ENCODE measurements at places on chromosomes 12 and 14.

DNA sequence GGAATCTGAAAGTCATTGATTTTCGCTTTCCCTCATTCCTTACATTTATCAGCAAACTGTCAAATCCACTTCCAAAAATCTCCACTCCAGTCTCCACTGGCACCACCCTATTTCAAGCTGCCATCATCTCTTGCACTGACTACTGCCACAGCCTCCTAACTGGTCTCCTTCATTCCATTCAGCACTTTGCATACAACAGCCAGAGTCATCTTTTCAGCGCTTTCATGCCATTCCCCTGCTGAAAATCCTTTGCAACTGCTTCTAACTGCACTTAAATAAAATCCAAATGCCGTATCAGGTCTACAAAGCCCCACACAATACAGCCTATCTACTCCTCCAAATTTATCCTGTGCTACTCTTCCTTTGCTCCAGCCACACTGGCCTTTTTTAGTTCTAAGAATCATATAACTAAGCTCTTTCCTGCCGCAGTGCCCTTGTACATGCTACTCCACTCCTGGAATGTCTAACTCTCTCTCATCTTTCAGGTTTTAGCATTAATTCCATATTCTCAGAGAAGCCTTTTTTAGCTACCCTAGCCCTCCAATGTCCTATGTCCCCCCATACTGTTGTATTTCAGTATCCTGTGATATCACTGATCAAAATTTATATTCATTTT is 21.6 kb downstream of the FERMT2 start:
- no peak for DNase-seq

- no peak for DNase-seq
Observed at GRCh38 chr12:69022674-69023073, 89.7 kb upstream of the CPM start.

- DNase-seq: no peak
Observed at GRCh38 chr14:99192830-99193229, 79.2 kb downstream of the BCL11B start.

- DNase-seq: no peak
Observed at GRCh38 chr12:60162988-60163720, 567.3 kb downstream of the SLC16A7 start.

DNA sequence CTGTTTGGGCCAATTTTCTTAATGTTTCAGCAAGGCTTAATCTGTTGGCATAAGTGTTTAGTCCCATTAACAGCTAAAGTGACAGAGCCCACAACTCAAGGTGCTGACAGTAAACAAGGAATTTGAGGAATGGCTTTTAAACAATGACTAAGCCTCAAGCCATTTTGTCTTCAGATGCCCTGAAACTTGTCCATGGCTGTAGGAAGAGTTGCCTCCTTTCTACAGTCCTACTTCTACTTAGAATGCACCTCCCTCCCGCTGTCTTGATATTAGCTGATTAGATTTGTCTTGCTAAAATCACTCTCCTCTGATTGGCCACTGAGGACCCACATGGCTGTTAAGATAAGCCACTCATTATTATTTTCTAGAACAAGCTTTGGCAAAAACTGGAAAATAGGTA is 188.4 kb upstream of the OTX2 start:
- no peak for DNase-seq

DNA sequence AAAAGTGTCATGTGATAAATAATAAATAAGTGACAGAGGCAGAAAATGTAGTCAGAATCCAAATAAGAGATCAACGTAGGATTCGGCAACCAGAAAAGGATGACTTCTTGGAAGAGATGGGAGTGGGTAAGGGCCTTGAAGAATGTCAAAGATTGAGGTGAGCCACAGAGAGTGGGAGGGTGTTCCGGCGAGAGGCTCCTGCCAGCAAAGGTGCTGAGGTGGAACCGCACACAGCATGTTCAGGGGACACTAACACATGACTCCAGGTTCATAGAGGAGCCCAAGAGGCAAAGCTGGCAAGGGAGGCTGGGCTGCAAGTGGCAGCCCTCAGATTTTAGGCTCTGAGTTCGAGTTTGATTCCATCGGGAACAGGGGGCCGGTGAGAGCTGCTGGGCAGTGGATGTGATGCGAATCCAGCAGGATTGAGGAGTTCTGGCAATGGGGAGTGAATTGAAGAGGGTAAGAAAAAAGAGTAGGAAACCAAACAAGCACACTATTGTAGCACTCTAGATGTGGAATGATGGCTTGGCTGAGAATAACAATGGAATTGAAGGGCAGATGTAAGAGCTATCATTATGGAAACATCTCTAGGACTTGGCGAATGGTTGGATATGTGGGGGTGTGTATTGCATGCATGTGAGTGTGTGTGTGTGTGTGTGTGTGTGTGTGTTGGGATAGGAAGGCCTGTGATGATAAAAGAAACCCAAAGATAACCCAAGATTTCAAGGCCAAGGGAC is 36.5 kb downstream of the LRRC74A start:
- DNase-seq: peak; percentile 72
